ENCODE measurements at places on chromosomes 4 and X.
A peak's percentile ranks its signal among the peaks of the same experiment; 100 is the strongest.

DNA sequence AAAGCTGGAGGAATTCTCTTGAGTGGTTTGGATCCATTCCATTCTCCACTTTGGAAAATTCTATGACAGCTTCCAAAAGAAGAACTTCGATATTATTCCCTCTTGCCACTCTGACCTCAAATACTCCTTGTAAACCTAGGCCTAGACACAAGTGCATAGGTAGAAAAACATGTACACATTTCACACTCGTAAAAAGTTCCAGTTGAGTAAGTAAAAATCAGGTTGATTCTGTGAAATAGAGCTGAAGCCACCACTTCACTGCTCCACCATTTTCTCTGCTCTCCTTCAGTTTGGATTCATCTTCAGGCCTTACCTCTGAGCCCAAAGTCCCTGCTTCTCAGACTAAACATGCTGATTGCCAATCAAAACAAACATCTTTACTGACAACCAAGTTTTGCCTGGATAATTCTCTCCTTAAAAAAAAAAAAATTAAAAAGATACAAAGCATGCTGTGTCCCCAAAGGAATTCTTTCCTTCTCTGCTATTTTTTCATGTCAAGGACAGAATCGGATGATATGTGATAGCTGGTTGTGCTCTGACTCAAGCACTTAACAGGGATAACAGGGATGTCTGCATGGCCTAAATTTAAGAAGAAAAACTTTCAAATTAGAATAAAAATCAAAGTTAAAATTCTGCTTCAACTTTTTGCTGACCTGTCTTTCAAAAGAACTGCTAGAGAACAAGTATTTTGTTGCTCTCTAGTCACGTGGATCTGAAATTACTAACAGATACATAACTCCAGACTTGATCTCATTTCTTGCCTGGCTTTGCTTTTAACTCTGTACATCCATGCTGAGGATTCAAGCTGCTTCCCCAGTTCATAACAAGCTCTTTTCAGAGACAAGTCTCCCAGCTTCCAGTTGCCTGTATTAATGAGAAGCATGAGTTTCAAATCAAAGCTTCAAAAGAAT lies 420.9 kb upstream of the INTU start:
- DNase-seq: peak; percentile 9

DNA sequence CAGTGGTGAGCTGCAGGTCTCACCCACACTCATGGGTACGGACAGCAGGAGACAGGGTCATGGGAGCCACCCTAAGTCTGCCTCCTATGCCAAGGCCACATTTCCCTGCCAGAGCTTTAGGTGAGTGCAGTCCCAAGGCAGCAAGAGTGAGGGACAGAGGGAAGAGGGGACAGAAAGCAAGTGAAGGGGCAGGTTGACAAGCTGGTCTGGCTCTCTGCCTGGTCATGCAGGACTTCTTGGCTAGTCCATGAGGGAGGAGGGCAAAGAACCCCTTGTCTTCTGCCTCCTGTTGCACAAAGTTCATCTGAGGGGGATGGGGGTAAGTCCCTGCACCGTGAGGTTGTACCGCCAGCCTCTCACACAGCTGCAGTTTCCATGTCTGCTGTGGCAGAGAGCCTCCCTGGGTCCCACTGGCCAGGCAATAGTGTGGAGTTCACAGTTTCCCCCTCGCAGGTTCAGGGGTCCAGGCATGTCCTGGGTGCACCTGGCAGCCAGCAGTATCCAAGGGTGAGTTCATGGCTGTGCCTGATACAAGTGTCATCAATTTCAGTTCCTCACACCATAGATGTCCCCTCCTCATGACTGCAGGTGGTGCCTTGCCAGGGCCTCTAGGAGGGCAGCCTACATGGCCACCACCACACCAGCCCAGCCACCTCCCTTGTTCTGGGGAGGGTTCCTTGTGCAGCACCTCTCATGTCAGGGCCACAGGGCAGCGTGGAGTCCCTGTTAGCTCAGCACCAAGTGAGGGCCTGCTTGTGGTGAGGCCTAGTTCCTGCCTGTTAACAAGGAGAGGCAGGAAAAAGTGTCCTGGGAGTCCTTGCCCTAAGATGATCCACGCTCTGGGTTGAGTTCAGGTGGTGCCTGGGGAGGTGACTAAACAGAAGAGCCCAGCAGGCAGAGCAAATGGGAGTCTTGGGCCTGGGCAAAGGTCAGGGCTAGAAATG lies 72.5 kb downstream of the ADRA2C start:
- DNase-seq: no peak

GRCh38 chr4:183447646-183448045 lies 3.2 kb downstream of the CDKN2AIP start:
- no peak for DNase-seq

GRCh38 chrX:79408623-79409322 lies 41.6 kb upstream of the ITM2A start:
- no peak for DNase-seq

- DNase-seq: no peak
Observed at GRCh38 chr4:22482250-22483127, 33.4 kb downstream of the ADGRA3 start.

DNA sequence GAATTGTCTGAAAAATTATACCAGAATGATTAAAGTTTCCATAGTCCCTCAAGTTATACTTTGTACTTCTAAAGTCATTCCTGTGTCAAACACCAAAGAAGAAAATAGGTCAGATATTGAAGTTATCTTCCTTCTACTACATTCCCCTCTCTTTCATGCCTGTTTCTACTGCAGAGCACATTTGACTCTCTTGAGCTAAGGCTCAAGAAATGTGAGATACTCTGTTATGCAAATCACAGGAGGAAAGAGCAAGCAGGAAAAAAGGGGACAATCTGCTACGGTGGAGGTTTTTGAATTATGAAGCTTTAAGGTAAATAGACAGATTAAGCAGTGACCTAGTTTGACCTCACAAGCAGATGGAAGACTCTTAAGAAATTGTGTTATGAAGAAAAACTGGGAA lies 198.9 kb upstream of the LDB2 start:
- DNase-seq: no peak

GRCh38 chr4:70297576-70297975 lies 37.2 kb upstream of the CABS1 start:
- no peak for DNase-seq

GRCh38 chr4:140156529-140157171 lies 2.7 kb upstream of the MAML3 start:
- no peak for DNase-seq

GRCh38 chr4:8047837-8048678 lies 108.4 kb upstream of the AFAP1 start:
- no peak for DNase-seq

- peak; percentile 54 for DNase-seq
Observed at GRCh38 chr4:100981447-100982204, 365.7 kb downstream of the PPP3CA start.
